ENCODE measurements at places on chromosomes 11 and 22.

- no peak for DNase-seq
These were observed 31.8 kb downstream of the RNF169 start for GRCh38 chr11:74780248-74781005.

DNA sequence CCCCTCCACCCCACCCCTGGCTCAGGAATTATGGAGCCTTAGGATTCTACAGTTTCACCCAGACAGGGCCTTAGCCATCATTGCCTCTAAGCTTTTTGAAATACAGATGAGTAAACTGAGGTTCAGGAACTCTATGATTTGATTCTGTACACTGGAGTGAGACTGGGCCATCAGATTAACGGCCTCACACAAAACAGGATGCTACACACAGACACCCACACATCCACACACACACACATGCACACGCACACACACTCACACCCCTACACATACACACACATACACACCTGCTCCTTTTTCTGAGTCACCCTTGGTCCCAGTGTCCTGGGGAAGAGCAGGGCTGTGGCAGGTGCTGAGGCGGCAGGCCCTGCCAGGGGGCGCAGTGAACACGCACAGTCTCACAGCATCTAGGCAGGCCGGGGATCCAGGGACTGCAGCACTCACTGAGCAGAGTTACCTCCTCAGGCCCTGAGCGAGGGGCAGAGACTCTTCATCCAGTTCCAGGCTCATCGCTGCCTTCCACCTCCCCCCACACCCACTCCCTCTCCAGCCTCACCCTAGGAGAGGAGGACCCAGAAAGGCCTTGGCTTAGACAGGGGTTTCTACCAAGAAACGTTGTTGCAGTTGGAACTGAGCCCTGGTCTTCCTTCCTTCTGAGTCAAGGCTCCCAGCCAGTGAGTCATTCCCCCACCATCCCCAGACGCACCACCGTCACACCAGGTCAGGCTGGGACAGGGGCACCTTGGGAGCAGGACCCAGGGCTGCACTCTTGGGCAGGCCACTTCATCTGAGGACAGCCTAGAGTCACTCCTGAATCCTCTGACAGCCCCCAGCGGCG lies 89.8 kb upstream of the PARVA start:
- DNase-seq = peak; percentile 90

DNA sequence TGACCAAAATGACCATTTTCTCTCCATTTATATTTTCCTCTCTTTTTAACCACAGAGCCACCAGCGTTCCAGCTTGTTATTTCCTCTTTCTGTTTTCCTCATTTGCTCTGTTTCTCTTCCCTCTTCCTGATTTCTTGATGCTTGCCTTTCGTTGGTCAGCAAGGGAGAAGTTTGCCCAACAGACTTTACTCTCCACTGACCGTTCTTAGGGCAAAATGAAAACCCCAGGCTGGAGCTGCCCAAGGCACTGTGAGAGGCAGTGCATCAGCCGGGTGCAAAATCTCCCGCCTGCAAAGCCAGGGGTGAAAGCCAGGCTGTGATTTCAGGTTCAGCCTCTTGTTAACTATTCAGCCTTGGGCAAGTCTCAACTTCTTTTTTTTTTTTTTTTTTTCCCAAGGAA lies 26.1 kb upstream of the APLP2 start:
- DNase-seq = no peak

- DNase-seq = no peak
These were observed 487.2 kb downstream of the MN1 start for GRCh38 chr22:27314276-27314807.

GRCh38 chr11:67558084-67558772 lies 25.4 kb upstream of the GSTP1 start:
- peak; percentile 45 for DNase-seq

DNA sequence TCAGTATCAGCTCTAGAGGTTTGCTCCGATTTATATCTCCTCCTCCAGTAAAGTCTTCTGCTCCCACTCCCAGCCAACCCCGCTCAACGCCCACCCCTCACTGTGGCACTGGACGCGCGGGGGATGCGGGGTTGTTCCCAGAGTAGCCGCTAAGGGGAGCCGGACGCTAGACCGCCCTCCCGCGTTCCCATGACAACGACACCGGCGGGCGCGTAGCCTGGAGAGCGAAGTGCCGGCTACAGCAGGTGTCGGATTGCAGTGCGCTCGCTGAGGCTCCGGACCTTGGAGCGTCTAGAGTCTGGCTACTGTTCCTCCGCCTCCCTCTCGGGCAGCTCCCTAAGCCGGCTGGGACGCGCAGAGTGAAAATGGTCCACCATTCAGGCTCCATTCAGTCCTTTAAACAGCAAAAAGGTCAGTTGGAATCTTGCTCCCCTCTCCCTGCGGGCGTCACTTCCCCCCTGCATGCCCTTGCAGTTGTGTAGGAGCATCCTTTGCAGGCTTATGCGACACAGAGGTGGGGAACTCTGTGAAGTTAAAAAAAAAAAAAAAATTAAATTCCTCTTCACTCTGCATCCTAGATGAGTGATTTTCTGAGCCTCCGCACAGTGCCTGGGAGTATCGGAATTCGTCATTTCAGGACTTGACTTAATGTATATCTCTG lies at the start of gene ANO3:
Gene ANO3, plus strand, starts transcription at position 220 of the 661 bp plus-strand sequence. Its CDS starts 146 bp downstream, at position 366.
- peak; percentile 24 for DNase-seq

DNA sequence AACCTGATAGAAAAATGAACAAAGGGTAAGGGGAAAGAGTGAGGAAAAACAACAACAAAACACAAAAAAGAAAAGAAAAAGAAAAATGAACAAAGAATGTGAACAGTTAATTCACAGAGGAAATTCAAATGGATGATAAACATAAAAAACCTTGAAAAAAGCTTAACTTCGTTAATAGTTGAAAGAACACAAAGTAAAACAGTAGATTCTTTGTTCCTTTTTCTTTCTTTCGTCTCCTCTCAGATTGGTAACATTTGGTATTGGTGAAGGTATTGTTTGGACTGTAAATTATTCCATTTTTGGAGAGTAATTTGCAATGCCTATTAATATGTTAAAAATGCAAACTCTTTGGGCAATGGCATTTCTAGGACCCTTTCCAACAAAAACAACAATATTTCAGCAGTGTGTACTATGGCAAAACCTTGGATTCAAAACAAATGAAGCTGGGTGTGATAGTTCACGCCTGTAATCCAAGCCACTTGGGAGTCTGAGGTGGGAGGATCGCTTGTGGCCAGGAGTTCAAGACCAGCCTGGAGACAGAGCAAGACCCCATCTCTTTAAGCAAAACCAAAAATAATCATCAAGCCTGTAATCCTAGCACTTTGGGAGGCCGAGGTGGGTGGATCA lies 3.3 kb upstream of the BACE1 start:
- no peak for DNase-seq

GRCh38 chr11:131595797-131596196 lies 225.4 kb downstream of the NTM start:
- no peak for DNase-seq

- DNase-seq = peak; percentile 40
These were observed 54.1 kb downstream of the MCAM start for GRCh38 chr11:119262668-119263351.

DNA sequence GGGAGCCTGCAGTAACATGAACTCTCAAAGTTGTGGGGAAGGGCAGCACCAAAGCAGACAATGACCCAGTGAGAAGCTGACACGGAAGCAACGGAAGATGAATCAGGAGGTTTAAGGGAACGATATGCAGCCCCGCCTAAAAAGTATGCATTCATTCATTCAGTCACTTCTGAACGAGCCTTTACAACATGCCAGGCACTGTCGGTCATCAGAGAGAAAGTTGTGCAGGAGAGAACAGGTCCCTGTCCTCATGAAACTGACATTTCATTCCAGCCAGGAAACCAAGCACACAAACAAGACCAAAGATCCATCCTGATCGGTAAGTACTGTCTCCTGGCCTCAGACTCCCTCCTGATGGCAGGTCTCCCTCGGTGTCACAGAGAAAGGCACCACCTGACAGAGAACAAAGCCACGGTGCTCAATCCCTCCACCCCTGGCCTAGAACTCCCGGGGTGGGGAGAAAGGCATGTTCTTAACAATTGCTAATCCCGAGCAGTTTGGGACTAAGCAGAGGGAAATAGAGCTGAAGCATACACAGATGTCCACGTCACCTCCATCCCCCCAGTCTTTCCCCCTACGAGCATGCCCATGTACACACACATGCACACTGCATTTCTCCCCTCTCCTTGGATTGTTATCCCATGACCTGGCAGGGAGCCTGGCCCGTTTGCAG lies 49.3 kb downstream of the LRFN4 start:
- no peak for DNase-seq

DNA sequence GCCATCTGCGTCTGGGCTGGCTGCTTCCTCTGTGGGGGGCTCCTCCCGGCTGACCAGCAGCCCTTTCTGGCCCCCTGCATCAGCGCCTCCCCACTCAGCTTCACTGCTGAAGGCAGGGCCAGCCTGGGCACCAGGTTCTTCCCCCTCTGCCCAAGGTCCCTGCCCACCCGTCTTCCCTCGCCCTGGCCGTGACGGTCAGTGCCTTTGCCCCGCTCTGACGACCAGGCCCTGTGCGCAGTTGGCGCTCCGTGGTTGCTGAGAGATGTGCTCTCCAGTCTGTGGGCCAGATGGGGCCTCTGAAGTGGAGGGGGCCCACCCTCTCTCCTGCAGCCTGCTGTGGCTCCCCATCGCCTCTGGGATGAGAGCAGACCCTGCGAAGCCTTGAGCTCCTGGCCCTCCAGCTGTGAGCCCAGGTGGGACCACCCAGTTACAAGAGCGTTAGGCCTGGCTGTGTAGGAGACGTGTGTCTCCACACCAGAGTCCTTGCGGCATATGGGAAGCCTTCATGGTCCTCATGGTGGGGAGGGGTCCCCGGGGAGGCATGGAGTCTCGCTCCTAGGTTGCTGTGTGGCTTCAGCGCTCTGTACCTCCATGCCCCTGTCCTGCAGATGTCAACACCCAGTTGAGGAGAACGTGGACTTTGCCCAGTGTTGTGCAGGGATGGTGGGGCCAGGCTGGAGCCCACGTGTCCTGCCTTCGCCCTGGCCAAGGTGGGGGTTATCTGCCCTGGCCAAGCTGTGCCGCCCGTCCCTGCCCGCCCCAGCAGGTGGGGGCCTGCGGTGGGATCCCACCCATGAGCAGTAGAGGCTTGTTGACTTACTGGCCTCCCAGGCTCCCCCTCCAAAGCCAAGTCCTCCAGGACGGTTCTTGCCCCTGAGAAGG lies 14.2 kb downstream of the LRP5 start:
- DNase-seq = no peak

- no peak for DNase-seq
These were observed 186.2 kb downstream of the SPON1 start for GRCh38 chr11:14148653-14149273.

GRCh38 chr11:76382209-76382608 lies 1.1 kb downstream of the GVQW3 start:
- DNase-seq = peak; percentile 14

DNA sequence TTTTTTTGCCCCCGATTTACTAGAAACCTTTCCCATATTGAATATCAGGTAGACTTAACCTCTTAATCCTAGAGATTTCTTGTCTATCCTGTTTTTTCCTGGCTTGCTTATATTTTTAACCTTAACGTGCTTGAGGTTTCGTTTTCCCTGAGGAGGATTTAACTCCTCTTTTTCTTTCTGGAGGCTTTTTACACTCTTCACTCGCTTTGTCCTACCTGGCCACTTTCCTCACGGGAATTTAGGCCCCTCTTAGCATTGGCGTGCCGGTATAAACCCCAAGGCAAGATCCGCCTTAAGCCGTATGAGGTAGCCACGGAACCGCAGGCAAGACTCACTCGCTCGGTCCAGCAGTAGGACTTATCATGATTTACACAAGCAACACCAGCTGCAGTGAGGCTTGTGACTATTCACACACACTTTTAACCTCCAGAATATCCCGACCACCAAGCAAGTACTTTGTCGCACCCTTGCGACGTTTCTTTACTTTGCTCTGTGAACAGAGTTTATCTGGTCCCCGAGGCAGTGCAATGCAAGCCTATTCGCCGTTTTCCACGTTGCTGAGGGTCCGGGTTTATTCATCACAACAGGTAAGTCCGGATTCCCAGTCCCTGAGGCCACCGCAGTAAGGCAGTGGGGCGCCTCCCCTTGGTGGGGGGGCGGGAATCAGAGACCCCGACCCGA lies 20.6 kb upstream of the ALDH3B2 start:
- DNase-seq = no peak

DNA sequence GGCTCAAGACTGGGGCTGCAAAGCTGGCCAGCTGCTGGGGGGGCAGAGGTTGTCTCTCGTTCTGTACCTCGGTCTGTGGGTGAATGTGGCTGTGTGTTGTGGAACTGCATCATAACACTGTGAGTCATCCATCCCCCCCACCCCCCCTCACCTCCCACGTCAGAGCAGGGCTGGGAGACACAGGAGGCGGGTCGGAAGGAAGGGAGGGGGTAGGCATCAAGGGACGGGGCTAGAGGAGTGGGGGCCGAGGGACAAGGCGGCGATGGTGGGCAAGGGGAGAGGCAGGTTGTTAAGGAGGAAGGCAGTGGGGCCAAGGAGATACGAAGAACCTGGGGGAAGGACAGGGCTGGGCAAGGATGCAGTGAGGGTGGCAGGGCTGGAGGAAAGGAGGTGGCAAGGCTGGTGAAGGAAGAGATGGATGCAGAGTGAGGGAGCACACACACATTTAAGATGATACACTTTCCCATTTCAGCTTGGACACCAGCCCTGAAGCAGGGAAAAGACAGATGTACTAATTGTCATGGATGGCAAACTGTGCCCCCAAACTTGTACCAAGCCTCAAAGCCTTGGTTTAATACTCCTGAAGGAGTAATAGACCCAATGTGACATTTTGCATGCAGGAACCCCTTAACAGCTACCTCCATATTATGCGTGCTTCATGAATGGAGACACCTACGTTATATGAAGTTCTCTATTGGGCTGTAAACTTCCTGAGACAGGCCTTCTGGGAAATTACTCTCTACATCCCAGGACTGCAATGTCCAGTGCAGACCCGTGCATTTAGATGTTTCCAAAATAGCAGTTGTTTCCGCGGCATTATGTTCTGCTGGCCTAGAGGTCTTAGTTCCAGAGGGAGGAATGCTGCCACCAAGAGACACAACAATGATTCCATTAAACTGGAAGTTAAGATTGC lies at the start of gene YPEL4:
Gene YPEL4, minus strand, starts transcription at position 87 of the 913 bp plus-strand sequence. CDS start 2,805 bp downstream, outside the sequence.
- DNase-seq = peak; percentile 88

DNA sequence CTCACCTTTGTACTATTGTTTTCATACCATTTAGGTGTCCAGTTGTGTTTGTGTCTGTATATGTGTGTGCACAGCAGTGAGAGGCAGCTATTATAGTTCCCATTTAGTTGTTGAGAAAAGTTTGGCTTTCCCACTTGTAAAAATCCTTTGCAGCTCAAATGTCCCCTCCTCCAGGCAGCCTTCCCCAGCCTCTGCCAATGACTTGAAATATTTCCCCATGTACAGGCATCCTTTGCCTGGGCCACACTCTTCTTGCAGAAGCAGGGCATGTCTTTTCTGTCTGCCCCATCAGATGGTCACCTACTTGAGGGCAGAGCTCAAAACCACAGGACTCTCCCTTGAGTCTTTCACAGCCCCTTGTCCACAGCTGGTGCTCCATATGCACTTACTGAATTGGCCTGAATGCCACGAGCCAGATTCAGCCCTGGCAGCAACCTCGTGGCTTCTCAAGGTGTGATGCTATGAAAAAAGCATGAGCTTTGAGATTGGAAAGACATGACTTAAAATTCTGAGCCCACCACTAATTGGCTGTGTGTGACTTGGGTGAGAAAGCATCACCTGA lies 39.3 kb downstream of the MYEOV start:
- no peak for DNase-seq

GRCh38 chr11:130470832-130471706 lies 22.6 kb downstream of the ADAMTS15 start:
- no peak for DNase-seq

GRCh38 chr22:25744694-25745093 lies 2.7 kb downstream of the MYO18B start:
- DNase-seq = no peak

- no peak for DNase-seq
These were observed 15.0 kb downstream of the POU2F3 start for GRCh38 chr11:120254788-120255518.

Data from hepatic stellate cell (primary cell).